ENCODE measurements at places on chromosomes 5 and 9.

DNA sequence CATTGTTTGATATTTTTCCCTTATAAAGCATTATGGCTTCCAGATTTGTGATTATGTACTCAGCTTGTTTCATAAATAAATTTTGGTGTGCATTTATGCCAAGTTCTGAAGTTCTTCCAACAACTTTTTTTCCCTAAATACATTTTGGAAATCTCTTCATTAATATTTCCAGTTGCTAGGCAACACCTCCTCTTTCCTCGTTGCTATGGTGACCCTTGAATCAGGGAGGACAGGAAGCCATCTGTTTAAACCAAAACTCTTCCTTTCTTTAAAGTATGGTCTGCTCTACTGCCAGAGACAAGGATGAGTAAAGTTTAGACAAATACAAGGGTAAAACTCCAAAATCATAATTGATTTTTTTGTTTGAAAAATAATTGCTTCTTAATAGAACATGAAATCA is 779.3 kb downstream of the CDH9 start:
- no peak for DNase-seq

DNA sequence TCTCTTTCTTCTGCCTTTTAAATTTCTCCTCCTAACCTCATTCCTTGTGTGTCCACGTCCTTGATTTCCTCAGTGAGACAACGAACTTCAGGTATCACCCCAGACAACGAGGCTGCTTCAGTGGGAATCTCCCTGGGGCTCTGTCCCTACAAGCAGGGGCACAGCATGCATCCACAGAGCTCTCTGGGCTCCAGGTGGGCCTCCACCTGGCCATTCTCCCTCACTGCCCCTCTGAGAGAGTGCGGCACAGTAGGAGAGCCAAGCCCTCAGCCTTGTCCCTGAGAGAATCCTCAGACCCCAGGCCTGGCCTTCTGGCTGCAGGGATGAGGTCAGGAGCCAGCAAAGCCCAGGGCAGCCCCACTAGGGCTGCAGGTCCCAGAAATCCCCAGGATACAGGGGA is 105.3 kb downstream of the LHFPL2 start:
- DNase-seq = no peak

DNA sequence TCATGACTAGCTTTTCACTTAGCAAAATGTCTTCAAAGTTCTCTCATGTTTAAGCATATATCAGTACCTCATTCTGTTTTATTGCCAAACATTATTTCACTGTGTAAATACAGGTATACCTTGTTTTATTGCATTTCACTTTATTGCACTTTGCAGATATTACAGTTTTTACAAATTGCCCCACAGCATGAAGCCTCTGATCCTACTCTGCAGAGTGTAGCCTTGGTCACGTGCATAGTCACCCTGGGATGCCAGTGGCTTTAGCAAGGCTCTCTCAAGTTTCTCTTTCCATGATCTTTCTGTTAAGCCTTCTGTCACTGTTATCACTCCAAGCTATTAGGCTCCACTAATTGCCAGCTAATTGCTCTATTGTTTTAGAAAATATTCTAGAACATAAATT is 182.2 kb upstream of the GRIA1 start:
- no peak for DNase-seq

GRCh38 chr9:80811003-80811402 is 878.3 kb downstream of the TLE1 start:
- no peak for DNase-seq

DNA sequence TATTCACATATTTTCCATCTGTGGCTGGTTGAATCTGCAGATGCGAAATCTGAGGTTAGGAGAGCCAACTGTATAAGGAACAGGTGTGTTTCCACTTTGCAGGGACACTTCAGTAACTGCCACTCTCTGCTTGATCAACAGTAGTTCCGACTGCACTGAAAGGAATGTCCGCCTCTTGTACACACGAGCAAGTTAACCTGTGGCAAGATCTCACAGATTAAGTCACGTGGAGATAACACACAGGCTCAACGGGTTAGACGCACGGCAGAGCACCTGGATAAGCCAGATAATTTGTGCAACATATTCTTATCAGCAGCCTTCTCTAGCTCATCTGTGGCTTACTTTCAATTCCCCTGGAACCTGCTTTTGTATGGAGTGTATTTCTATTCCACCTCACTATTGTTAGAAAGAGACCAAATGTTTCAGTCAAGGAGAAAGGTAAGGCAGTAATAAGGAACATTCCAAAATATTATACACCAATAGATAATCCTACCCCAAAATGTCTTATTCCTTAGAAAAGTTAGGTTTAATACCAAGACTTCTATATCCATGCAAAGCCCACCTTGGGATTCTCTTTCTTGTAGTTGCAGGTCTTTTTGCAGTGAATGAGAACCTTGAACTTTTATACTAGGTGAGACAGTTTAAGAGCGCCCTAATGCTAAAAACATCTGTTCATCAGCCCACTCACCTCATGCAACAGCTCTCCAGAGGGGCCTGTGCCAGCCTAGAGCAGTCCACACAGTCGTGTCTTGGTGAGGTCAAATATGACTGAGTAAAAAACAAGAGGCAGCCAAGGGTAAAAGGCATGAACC is 6.5 kb upstream of the C9 start:
- no peak for DNase-seq

DNA sequence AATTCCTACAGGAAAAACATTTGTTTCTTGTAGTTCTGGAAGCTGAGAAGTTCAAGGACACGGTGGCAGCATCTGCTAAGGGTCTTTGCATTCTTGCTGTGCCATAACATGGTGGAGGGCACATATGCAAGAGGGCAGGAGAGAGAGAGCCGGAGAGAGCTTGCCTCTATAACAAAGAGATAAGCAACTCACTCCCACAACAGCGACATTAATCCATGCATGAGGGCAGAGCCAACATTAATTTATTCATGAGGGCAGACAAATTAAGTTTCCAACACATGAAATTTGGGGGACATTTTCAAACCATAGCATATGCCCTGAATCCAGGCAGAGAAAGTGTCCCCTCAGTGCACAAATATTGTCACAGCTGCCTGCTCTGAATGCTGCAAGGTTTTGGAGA is 4.4 kb upstream of the GTF3C5 start:
- DNase-seq = no peak

DNA sequence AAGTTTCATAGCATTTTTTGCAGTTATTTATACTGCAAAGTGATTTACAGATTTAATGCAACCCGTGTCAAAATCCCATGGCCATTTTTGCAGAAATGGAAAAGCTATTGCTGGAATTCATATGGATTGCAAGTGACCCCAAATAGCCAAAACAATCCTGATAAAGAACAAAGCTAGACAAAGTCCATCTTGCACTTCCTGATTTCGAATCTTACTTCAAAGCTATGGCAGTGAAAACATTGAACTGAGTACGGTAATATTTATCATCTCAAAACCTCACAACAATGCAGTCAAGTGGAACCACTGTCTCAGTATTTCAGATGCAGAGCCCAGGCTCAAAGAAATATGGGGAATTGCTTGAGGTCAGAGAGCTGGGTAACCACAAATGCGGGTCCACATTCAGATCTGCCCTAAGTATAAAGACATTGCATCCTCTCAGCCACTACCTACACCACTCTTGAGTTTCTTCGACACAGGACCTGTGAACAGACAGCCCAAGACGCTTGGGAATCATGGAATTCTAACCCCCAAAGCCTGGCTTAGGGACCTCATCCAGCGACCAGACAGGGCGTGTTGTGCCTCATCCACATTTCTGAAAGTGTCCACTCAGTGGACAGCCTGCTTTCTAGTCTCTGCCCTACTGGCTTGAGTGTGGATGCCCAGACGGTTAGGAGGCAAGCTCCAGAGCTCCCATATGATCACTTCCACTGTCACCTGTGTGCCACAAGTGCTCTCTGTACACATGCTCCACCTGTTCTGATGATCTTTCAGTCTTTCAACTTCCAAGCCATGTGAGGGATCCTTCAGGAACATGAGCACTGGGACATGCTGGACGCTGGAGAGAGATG is 39.3 kb upstream of the KCNIP1 start:
- DNase-seq = no peak

- DNase-seq = no peak
Observed at GRCh38 chr9:99050292-99050911, 54.5 kb upstream of the TGFBR1 start.

GRCh38 chr9:7298123-7298522 is 501.5 kb downstream of the DMAC1 start:
- no peak for DNase-seq

GRCh38 chr9:18971404-18971803 is 61.6 kb downstream of the SAXO1 start:
- no peak for DNase-seq

DNA sequence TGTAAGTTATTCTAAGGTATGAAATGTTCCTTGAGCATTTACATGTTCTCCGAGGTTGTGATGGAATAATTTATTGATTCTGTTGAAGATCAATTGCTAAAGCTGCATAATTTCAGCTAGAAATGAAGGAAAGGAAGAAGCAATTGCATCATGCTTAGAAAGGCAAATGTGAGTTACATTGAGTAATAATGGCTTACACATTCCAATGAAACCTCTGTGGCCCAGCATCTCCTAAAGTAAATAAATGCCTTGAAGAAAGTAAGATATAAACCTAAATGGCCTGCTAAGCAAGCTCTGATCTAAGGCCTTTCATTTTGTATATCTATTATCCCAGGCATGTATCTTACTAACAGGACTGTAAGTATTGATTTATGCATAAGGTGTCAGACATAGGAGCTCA is 677.3 kb upstream of the RGMB start:
- DNase-seq = no peak

GRCh38 chr5:4906786-4907185 is 233.3 kb upstream of the ADAMTS16 start:
- no peak for DNase-seq

- no peak for DNase-seq
Observed at GRCh38 chr5:107783551-107783950, 112.8 kb upstream of the EFNA5 start.

DNA sequence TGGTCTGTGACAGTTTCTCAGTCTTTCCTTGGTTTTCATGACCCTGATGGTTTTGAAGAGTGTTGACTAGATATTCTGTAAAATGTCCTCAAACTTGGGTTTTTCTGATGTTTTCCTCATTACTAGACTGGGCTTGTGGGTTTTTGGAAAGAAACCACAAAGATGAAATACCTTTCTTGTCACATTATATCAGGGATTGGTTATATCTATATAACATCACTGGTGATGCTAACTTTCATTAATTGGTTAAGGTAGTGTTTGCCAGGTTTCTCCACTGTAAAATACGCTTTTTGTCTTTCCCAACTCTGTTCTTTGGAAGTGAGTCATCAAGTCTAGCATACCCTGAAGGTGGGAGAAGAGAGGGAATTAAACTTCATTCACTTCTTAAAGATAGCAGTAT is 3.3 kb upstream of the IL31RA start:
- no peak for DNase-seq
